ENCODE measurements at places on chromosomes 4 and X.

GRCh38 chr4:142473218-142473959 lies 372.7 kb downstream of the INPP4B start:
- no peak for DNase-seq

- DNase-seq = no peak
These were observed 64.5 kb downstream of the TENM3 start for GRCh38 chr4:182307746-182308145.

DNA sequence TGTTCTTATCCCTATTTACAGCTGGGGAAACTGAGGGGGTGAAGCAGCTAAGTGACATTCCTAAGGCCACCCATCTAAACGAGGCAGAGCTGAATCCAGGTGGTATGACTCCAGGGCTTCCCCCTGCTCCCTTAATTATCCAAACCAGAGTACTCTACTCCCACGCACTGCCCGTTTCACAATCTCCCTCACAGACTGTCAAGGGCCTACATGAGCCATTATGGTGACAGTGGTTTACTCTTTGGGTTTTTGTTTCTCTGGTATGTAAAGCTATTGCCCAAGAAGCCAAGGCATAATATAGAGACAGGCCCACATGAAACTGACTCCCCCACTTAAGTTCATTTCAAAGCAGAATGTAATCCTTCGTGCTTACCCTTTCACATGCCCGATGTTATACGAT lies 95.1 kb downstream of the NHS start:
- DNase-seq = no peak

GRCh38 chr4:146105464-146105863 lies 70.1 kb upstream of the LSM6 start:
- DNase-seq = no peak

GRCh38 chrX:134782796-134783195 lies 124.5 kb upstream of the PLAC1 start:
- DNase-seq = no peak

- DNase-seq = no peak
These were observed 48.8 kb upstream of the PITX2 start for GRCh38 chr4:110671679-110672078.

DNA sequence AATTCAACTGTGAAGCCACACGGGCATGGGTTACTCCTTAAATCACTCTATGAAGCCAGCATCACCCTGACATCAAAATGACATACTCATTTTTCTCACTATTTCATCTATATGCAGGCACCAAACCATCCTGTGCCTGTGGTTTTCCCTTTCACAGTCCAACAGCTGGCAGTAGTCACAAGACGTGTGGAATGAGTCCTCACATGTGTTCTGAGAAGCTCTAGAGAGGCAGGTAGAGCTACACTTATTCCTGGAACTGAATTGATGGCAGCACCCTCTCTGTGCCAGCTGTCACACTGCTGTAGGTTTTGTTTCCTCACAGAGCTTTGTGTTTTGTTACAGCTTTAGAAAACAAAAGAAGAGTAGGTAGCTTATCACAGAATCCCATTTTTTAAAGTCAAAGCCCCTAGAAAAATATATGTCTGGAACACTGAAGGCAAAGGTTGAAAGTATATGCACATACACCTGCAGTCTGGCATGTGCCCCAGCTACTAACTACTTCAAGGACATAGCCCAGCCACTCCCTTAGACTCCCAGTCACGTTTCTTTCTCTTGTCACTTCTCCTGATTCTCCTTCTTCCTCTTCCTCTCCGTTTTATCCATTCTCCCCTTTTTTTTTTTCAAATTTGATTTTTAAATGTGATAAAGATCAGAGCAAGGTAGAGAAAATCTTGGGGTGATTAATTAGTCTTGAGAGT lies 107.1 kb downstream of the ANXA10 start:
- DNase-seq = no peak

- no peak for DNase-seq
These were observed 111.5 kb downstream of the ASB9 start for GRCh38 chrX:15158350-15158735.

- no peak for DNase-seq
These were observed 25.2 kb downstream of the TET2 start for GRCh38 chr4:105171912-105172311.

- DNase-seq = no peak
These were observed 10.2 kb upstream of the TMEM185A start for GRCh38 chrX:149641835-149642234.

DNA sequence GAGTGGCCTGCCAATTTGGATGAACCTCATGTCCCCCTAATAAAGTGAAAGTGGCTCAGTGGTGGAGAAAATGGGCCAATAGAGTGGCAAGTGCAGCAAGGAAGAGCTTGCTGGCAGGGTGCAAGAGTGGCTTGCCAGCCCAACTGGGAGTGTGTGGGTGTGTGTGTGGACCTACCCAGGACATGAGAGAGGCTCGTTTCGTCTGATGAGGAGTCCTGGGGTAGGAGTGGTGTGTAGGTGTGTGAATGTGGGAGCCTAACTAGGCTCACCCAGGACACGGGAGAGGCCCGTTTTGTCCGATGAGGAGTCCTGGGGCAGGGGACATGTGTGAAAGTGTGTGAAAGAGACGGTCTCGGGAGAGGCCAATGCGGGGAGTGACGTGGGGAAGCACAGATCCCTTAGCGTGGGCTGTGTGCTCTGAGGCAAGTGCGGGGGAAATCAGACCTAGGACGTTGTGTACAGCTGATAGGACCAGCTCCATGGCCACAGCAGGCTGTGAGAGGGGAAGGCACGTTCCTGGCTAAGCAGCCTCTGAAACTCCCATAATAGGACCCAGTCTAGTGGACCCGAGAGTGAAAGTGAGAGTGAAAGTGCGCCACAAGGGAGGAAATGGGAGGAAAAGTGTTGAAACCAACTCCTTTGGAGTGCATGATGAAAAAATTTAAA lies 5.3 kb downstream of the GAGE10 start:
- DNase-seq = no peak

GRCh38 chrX:24643116-24643515 lies 4.0 kb downstream of the PCYT1B start:
- no peak for DNase-seq

DNA sequence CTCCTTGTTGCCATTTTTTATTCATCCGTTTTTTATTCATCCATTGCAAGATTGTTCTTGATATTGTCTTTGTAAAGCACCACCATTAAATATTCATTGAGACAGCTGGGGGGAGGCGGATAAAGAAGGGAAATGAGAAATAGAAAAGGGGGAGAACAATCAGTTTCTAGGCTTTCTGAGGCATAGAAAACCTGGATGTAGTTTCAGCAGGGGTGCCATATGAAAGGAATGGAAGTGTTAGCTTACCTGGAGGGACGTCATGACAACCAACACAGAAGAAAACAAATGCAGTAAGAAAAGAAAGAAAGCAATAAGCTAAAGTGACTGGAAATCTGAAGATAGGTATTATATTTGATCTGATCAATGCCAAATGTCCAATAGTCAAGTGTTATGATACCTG lies 276.1 kb downstream of the GASK1B start:
- no peak for DNase-seq

- DNase-seq = no peak
These were observed 160.4 kb upstream of the MAMLD1 start for GRCh38 chrX:150202641-150203247.

- DNase-seq = no peak
These were observed 3.2 kb downstream of the CXCL6 start for GRCh38 chr4:73839715-73840114.

GRCh38 chrX:100830547-100830946 lies 10.4 kb downstream of the CSTF2 start:
- no peak for DNase-seq

DNA sequence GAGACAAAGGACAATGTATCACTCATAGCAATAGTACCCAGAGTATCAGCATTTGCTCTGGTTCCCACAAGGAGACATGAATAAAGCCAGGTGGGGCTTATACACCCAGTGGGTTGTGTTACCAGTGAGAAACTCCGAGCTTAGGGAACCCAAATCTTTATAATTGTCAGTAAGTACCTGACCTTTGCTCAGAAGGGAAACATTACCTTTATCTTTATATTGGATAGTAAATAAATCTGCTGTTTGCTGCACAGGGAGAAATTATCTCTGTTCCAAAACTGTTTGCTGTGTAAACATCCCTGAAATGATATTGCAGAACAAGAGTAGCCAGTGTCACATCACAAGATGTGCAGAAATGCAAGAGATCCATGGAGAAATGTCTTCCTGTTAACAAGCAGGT lies 12.1 kb upstream of the SLAIN2 start:
- no peak for DNase-seq

- no peak for DNase-seq
These were observed 490.9 kb upstream of the INTU start for GRCh38 chr4:127141856-127142255.

DNA sequence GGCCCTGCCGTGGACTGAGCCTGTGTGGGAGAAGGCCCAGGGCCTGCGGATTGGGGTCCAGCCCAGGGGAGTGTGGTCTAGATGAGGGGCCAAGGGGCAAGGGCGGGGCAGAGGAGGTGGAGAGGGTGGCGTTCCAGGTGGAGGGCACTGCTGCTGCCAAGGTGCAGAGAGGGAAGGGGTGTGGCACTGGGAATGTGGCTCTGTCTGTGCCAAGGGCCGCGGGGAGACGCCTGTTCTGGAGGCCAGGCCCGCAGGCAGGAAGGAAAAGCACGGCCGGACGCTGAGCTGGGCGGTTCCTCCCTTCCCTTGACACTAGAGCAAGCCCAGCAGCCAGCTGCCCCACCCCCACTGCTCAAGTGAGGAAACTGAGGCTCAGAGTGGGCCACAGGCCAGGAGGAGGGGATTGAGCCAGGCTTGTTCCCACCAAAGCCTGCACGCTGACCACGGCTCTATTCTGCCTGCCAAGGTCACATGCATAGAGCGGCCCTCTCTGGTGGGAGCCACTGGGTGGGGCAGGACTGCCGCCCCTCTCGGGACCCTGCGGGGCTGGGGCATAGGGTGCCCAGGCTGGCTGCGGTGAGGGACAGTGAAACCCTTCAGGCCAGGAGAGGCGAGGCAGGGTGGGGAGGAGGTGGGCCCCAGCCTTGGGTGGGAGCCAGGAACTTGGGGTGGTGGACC lies 13.0 kb downstream of the SH3BP2 start:
- no peak for DNase-seq

DNA sequence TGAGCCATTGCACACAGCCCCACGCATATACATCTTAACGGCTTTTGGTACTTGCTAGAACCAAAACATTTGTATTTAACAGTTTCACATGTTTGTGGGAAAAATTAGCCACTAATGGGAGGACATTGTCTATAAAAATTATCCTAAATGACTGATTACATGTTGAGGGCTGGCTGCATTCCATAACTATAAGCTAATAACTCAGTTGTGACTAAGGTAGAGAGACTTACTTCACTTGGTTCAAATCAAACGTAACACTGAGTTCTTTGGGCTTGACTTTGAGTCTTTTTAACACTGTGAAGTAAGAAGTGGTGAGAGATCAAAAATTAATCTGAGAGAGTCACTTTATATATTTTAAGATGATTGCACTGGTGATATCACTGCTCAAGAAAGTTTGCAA lies 47.9 kb upstream of the PGRMC2 start:
- no peak for DNase-seq

DNA sequence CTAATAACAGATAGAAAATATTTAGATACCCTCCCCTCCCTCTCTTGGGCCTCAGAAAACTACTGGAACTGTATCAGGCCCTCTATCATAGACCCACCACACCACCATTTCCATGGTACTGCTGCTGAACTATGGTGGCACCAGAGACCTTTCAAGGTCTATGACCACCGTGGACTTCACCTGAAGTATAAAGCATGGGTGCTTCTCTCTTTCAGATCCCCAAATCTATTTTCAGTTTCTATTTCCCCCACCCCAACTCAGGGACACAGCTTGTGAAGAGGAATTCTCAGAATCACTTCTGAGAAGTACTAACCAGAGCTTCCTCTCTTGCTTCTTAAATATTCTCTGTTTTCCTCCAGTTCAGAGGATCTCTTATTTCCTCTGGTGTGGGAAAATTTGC lies 840.8 kb upstream of the HTR2C start:
- DNase-seq = no peak

DNA sequence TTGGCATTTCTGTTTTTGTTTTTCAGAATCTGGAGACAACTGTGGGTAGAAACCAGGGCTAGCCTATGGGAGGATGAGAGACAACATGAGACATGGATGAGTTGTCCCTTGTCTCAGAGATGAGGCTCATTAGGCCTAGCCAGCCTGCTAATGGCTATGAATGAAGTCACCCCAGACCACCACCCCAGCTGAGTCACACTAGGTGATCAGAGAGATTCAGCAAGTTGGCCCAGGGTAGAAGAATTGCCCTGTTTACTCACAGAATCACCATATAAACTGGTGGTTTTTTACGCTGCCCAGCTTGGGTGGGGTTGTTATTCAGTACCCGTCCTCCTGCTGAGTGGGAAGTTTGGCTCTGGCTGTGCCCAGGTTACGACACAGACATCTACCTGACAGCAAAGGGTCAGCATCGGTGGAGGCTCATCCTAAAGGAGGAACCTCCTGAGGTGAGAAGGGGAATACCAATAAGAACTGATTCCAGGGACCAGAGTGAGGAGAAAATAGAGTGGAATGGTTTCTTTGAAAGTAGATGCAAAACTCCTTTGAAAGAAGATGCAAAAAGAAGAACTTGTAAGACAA lies 17.2 kb upstream of the ARSJ start:
- DNase-seq = no peak

- no peak for DNase-seq
These were observed 277.4 kb upstream of the PITX2 start for GRCh38 chr4:110900213-110900769.

DNA sequence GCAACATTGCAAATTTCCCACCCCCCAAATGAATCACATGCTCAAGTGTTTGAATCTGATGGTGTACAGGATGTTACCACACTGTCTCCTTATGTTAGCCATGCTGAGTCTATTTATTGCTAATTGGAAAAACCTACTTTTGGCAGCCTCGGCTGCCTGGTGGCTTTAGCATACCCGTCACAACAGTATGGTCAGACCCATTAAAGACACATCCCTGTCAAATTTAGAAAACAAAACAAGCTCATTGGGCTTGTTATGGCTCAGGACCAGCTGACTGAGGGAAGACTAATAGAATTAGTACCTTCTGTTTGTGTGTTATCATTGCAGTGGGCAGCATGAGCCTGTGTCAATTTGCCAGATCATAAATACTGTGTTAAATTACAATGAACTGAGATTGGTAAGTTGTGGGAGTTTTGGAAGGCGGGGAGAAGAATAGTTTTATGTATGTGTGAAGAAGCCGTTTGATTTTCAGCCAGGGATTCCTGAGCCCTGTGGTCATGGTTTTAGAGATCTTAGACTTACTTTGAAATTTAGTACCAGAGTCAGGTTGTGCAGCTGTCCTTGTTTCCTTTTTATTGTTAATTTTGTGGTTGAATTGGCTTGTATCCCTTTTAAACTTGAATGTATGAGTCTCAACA lies 66.8 kb downstream of the POLA1 start:
- DNase-seq = no peak

DNA sequence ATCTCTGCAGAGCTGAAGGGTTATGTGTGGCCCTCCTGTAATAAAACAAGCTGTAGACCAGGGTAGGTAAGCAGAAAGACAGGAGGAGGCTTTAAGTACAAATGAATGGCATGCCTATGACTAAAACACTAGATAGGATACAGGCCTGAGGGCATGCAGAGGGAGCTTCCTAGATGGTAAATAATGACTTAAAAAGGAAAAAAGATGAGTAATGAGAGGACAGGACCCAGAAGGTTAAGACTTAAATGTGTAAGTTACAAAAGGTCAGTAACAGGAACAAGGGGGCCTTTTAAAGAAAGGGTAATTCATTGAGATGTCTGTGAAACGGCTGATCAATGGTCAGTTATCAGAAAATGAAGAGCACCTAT lies 194.8 kb downstream of the SOWAHB start:
- DNase-seq = no peak

GRCh38 chrX:17032351-17032750 lies 85.9 kb downstream of the REPS2 start:
- DNase-seq = no peak
